ENCODE measurements at places on chromosomes 6 and 20.

DNA sequence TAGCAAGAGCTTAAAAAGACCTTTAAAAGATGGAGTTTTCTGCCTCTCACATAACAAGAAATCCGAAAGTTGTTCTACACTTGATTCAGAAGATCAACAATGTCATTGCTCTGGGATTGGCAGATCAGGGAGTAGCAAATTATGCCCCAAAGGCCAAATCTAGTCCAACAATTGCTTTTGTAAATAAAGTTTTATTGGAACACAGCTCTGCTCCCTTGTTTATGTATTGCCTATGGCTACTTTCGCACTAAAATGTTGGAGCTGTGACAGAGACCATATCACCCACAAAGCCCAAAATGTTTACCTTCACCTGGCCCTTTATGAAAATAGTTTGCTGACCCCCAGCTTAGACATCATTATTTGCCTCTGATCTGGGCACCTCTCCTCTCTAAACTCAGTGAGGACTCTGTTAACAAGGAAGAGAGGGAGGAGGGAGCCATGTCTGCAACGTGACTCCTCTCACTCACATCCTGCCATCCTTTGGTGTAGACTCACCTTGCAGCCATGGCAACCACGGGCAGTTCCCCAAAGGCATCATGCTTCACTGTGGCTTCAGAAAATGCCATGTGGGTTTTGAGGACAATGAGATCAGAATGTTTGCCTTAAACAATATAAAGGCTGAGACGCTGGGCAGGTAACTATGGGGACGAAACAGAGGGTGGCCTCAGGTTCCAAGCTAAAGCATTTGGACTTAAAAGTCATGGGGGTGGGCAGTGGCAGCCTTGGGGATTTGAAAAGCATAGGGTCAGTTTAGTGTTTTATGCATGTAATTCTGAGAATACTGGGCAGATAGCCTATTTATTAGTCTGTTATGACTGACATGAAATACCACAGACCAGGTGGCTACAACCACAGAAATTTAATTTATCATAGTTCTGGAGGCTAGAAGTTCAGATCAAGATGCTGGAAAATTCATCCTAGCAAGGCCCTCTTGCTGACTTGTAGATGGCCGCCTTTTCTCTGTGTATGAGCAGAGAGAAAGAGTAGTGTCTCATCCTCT lies 149.7 kb upstream of the TNFAIP3 start:
- DNase-seq = no peak

- no peak for DNase-seq
These were observed 82.2 kb upstream of the TOP1 start for GRCh38 chr20:40946451-40946850.

GRCh38 chr6:26330859-26331217 lies 34.2 kb upstream of the BTN3A2 start:
- no peak for DNase-seq

DNA sequence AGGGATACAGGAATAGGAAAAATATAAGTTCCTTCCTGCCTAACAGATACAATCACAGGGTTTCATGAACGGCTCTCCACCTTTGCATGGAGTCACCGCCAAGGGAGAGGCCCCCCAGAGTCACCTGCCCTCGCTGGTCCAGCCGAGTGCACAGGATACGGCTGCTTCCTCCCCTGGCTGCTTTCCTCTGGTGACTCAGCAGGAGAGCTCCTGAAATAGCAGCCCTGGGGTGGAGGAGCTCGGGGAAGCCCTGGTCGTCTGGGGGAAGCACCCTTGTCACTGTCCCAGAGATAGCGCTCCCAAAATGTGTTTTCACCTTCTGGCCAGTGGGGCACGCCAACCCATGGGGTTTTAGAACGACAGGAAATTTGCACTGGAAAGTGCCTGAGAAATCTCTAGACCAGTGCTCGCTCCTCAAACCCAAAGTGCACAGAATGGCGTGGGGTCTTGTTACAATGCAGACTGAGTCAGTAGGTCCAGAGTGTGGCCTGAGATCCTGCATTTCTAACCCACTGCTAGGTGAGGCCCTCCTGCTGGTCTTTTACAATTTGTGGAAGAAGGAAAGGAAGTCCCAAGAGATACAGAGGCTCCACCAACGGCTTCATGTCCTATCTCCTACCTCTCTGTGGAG lies 35.9 kb upstream of the FAM50B start:
- DNase-seq = no peak

GRCh38 chr6:44078827-44079671 lies 48.2 kb downstream of the MRPL14 start:
- no peak for DNase-seq

GRCh38 chr6:35094183-35094582 lies 47.0 kb downstream of the TCP11 start:
- DNase-seq = no peak

DNA sequence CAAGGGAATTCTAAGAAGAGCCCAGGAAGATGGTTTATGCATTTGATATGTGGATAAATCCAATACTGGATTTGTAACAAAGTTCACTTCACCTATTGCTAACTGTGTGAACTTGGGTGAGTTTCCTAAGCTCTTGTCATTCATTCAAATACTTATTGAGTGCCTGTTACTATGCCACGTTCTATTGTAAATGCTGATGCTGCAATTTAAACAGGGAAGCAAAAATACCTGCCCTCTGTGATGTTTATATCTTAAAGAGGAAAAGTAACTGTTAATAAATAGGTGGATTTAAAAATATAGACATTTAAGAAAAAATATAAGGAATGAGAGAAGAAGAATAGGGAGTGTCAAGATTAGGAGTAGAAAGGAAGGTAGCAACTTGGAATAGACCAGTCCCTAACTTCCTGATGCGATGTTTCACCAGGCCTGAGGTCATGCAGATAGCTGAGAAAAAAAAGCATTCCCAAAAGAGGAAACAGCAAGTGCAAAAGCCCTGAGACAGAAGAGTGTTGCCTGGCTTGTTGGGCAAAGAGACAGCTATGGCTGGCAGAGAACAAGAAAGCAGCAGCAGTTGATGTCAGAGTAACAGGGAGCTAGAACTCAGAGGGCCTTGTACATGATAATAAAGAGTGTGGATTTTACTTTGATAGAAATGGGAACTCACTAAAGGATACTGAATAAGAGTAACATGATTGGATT lies 54.3 kb upstream of the TCF21 start:
- no peak for DNase-seq

DNA sequence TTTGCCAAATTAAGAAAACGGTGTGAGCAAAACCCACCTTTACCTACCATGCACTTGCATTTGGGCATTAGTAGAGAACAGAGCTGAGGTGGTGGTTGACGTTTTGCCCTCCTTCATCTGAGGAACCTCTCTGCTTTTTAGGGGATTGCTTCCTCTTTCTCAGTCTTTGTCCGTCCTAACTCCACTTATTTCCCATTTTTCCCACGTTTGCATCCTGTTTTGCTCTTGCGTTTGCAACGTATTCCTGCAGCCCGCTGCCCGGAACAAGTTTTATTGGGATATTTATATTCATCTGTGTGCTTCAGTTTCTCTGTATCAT lies 374 bp upstream of the SERINC1 start:
- DNase-seq = no peak

DNA sequence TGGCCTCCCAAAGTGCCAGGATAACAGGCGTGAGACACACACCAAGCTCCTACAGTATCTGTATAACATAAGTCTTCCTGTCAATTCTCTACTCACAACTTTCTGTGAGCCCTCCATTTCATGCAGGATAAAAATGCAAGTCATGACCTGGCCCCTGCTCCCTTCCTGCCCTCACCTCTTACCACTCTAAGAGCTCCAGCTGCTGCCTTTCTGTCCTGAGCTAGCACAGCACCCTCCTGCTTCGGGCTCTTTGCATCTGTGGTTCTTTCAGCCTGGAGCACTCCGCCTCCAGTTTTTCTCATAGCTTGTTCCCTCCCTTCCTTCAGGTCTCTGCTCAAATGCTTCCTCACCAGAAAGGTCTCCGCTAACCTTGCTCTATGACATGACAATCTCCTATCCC lies 23.7 kb upstream of the TRPC4AP start:
- no peak for DNase-seq

- no peak for DNase-seq
These were observed 83.5 kb upstream of the PROKR2 start for GRCh38 chr20:5400164-5400762.

DNA sequence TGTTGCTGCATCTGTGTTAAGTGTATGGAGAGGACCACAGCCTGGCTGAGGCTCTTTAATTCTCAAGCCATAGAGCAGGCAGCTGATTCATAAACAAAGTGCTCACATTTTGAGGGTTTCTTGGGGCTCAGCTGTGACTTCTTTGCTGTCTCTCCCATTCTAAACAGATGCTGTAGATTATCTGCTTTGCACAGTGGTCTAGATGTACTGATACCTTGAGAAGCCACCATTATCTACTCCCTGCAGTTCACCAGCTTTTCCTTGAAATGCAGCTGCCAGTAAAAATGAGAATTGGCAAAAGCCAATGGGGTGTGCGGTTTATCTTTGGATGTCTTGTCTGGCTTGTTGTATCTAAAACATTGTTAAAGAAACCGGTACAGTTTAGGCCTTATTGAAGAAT lies 5.2 kb upstream of the CNR1 start:
- no peak for DNase-seq

DNA sequence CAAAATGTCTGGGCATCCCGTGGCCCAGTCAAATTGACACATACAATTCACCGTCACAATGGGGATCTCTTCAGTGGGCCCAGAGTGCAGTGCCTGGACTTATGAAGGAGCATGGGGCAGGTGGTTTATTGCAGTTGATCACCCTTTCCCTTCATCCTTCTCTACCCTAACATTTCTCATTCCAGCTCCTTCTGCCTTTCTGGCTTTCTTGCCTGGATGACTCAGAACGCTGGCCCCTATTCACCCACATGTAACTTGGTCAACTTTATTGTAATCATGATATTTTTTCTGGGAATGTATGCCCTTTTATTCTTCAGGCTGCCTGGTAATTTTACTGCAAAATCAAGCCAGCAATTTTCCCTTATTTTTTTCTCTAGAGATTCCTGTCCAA lies 179.9 kb upstream of the DTNBP1 start:
- DNase-seq = no peak

DNA sequence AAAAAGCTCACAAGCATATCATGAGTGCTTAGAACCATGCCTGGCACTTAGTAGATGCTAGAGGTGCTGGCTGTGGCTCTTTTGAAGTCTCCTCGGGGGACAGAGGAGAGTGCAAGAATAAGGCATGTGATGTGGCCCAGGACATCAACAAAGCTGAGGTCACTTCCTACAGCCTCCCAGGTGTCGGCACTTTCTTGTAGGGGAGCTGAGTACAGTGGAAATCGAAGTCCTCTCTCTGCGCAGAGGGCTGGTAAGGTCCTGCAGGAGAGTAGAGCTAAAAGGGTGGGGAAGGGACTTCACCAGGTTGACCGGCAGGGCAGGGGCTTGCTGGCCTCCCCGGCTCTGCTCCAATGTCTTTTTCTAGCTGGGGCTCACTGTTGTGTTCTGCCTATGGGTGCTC lies 11.2 kb downstream of the SLC13A3 start:
- no peak for DNase-seq

GRCh38 chr6:12048609-12049008 lies 36.5 kb downstream of the HIVEP1 start:
- no peak for DNase-seq

GRCh38 chr6:48151142-48151541 lies 40.1 kb upstream of the PTCHD4 start:
- DNase-seq = no peak

DNA sequence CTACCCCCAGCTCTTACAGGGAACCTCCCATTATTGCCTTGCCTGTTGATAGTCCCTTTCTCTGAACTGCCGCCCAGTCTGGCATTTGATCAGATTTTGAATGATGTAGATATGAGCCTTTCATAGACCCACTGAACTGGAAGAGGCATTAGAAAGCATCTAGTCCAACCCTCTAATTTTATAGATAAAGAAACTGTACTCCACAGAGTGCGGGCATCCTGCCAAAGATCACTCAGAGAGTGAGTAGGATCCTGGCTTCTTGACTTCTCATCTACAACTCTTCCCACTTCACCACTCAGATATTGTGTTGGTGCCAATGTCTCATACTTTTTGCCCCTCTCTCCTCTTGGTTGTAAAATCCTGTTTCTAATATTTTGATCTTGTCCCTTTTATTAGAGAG lies 179.2 kb upstream of the BMP2 start:
- no peak for DNase-seq

- DNase-seq = no peak
These were observed 46.6 kb upstream of the UST start for GRCh38 chr6:148700047-148700715.

DNA sequence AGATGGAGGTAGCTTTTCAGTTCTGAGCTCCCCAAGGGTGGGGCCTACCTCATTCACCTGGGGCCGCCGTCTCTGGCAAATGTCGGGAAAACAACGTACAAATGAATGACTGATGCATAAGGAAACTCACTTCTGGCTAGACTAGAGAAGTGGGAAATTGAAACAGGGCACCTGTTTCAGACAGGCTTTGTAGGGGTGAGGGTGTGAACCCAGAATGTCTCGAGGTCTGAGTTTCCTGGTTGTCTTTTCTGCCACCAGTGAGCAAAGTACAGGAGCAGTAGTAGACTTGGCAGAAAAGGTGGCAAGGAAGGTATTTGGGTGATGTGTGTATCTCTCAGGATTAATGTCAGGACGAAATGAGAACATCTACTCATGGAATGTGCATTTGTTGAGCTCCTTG lies 308.5 kb downstream of the CLIC5 start:
- DNase-seq = no peak

- DNase-seq = no peak
These were observed 212.9 kb downstream of the QKI start for GRCh38 chr6:163627274-163628062.

DNA sequence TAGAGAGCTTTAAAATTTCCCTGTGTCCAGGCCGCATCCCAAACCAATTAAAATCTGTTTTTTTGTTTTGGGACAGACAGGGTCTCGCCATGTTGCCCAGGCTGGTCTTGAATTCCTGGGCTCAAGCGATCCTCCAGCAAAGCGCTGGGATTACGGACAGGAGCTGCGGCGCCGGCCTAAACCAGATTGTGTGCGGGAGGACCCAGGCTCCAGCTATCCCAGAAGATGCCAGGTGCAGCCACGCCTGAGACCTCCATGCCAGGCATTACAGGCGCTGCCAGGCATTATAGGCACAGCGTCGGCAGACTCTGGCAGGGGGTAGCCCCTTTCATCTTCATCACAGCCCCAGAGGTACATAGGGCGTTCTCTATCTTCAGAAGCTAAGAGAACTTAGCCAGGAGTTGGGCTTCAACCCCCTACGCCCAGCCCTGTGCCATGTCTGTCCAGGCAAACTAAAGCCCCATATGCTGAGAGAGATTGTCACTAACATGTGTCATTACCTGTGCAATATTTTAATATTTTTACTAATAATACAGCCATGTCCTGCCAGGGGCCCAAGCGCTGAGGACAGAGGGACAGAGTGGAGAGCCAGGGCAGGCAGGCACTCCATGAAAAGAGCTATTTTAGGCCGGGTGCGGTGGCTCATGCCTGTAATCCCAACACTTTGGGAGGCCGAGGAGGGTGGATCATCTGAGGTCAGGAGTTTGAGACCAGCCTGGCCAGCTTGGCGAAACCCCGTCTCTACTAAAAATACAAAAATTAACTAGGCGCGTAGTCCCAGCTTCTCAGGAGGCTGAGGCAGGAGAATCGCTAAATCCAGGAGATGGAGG lies 9.8 kb upstream of the GRM4 start:
- DNase-seq = no peak

DNA sequence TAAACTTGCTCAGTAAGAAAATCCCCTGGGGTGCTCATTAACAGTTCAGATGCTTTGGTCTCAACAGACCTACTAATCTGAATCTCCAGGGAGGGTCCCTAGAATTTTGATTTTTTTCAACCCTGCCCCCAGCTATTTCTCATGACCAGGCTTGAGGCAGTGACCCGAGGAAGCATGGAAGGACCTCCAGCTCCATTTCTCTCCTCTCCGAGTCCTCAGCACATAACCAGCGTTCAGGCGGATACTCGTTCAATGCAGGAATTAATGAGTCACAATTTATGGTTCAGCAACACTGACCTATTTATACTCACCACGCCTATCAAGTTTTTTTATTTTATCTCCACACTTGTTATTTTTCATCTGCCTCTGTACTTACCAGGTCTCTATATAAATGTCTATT lies 369.2 kb upstream of the CDH4 start:
- DNase-seq = no peak

All from NCI-H1694 treated with DMSO at 0.1 percent for 48 hours (cell line).